ENCODE measurements at places on chromosomes 3 and 15.
A peak's percentile ranks its signal among the peaks of the same experiment; 100 is the strongest.

DNA sequence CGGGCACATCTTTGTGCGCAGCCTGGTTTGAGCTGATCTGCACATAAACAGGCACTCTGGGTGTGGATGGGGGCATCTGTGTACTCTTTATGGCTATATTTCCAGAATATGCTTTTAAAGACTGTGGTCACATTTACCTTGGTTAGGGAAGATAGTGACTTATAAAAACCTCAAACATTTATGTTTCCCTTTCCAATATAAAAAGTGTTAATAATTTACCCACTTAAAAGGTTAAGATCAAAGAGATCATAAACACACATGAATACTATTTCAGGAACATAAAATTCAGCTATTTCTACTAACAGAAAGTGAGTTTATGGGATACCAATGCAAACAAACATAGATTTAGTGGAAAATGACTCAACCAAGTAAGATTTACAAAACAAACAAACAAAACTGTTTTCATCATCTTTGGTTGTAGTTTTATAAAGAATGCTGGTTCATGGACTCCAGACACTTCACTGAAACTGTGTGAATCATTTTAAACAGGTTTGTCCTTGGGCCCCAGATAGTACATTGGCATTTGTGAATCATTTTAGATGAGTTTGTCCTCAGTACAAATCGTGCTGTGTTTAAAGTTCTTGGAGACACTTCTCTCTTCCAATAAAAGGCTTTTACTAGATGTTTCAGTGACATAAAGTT, 253.5 kb upstream of the CTDSPL start:
- no peak for DNase-seq

DNA sequence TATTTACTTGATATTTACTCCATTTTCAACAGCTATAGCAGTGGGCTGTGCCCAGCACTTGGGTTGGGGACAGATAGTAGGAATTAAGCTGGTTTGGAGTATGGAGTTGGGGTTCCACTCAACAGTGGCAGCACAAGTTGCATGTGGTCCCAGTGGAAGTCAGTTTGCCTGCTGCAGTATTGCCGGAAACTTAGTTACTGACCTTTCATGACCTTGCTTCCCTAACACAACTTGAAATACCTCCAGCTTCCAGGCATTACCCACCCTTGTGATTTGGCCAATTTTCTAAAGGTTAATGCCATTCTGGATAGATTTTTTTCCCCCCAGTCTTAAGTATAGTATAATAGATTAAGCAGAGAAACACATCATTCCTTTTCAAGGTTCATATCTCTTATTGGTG, 68.0 kb downstream of the BBX start:
- DNase-seq = no peak

DNA sequence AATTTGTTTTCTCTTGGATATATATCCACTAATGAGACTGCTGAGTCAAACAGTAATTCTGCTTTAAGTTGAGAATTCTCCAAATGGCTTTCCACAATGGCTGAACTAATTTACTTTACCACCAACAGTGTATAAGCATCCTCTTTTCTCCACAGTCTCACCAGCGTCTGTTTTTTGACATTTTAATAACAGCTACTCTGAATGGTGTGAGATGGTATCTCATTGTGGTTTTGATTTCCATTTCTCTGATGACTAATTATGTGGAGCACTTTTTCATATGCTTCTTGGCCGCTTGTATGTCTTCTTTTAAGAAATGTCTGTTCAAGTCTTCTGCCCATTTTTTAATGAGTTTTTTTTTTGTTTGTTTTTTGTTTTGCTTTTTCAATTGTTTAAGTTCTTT, 206.2 kb downstream of the CTNNB1 start:
- DNase-seq = no peak

GRCh38 chr3:129002573-129003569, 1.8 kb downstream of the EFCC1 start:
- DNase-seq = no peak

- peak; percentile 38 for DNase-seq
Observed at GRCh38 chr3:178170698-178171535, 365.3 kb upstream of the KCNMB2 start.

GRCh38 chr3:150662410-150663200, 41.1 kb downstream of the ERICH6 start:
- peak; percentile 6 for DNase-seq

DNA sequence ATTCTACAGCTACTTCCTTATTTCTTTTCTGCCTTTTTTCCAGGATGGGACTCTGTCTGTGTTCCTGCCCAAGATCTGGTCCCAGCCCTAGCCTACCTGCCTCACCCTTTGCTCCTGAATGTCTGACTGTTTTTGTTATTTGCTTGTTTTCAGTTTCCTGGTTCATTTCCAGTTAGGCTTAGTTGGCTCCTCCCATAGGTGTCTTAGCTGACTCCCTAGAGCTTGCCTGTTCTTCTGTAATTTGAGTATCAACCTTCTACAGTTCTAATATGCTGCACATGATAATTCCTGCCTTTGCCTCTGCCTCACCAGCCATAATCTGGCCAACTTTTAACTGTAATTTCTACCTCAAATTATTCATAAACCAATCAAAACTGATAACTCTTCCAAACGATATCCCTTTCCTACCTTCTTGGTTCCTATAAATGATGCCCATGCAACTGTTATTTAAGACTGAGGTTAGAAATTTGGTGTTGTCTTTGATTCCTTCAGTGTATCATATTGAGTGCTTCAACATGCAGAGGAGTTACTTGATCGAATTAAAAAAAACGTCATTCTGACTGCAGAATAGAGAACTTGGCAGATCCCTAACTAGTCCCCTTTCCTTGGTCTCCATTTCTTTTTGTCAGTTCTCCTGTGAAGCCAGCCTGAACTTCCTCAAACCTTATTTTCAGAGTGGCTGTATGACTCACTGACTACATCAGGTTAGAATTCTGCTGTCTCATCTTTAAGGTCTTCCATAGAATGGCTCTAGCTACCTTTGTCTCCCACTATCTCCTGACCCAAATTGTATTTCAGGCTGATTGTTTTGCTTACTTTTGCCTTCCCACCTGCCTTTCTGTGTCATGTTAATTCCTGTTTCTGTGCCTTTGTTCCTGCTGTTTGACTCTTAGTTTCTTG, 8.4 kb downstream of the GOLM2 start:
- DNase-seq = peak; percentile 91

GRCh38 chr3:150609988-150610387, 6.9 kb downstream of the SELENOT start:
- DNase-seq = no peak

DNA sequence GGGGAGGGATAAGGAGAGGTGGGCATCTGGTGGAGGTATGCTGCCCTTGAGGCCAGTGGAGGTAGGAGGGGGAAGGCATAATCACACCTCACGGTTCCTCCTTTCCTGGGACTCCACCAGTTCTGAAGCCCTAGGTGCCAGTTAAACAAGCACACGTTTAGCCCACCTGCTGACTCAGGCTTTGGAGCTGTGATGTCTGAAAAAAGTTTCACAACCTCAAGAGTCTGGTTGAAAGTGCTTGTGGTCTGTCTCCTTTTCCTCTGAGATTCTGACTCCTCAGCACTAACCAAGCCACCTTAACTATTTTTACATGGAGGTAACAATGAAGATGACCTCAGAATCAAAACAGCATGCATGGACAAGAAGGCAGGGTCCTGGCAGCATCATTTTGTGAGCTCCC, 23.0 kb downstream of the HPS3 start:
- no peak for DNase-seq

DNA sequence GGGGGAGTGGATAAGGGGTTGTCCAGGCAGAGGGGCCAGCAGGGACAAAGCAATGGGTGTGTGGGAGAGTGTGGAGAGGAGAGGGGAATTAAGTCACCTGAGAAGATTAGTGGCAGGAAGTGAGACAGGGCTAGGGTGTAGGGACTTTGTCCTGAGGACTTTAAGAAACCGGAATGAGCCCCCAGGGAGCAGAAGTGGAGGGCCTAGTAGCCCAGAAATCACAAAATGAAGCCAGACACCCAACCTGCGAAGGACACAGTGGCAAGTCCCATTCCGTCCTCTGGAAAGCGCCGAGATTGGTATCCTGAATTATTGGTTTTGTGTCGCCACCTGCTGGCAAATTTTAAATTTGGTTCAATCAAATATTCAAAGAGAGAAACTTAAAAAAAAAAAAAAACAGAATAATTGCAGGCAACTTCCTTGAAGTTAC, 78.0 kb upstream of the SLC25A36 start:
- peak; percentile 71 for DNase-seq

GRCh38 chr3:67297715-67298475, 299.8 kb downstream of the KBTBD8 start:
- no peak for DNase-seq

- DNase-seq = peak; percentile 44
Observed at GRCh38 chr3:129934234-129935123, 40.0 kb upstream of the TRH start.

DNA sequence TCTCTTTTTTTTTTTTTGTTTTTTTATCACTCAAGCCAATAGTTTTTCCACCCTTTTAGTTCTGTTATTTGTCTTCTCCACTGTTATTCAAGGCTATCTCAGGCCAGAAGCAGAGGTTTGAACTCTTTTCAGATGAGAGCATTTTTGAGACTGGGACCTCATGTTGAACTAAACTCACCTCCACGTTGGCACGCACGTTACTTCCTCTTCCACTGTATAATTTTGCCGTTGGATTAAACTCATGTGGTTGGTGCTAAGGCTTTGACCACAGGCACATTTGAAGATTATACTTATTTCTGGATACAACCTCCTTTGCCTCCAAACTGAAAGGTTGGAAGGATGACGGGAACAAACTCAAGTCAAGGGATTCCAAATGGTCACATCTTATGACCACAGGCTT, 501.3 kb upstream of the TPRG1 start:
- no peak for DNase-seq

DNA sequence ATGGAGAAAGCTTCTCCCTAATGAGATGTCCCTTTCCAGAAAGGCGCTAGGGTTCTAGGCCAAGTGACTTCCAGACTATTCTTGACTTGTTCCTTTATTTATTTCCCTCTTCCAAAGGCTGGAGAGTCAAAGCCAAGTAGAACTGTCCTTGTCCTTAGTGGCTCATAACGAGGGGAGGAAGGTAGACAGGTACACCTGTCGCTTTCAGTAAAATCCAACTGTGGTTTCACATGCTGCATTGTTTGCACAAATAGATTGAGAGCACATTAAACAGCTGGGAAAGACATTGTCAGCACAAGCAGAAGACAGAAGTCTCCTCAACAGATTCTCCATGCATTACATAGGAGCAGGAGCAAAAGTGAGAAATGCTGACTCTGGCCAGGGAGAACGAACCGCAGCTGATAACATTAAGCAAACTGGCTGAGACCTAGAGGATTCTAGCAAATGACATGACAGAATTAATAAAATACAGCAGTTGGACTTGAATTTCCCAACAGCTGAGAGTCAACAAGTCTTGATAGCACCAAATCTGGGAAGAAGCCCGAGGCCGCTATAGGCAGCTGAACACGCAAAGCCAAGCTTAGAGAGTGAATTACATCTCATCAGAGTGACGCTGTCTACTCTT, 227.7 kb downstream of the TLE3 start:
- no peak for DNase-seq

GRCh38 chr3:26061947-26062346, 272.1 kb downstream of the OXSM start:
- no peak for DNase-seq

DNA sequence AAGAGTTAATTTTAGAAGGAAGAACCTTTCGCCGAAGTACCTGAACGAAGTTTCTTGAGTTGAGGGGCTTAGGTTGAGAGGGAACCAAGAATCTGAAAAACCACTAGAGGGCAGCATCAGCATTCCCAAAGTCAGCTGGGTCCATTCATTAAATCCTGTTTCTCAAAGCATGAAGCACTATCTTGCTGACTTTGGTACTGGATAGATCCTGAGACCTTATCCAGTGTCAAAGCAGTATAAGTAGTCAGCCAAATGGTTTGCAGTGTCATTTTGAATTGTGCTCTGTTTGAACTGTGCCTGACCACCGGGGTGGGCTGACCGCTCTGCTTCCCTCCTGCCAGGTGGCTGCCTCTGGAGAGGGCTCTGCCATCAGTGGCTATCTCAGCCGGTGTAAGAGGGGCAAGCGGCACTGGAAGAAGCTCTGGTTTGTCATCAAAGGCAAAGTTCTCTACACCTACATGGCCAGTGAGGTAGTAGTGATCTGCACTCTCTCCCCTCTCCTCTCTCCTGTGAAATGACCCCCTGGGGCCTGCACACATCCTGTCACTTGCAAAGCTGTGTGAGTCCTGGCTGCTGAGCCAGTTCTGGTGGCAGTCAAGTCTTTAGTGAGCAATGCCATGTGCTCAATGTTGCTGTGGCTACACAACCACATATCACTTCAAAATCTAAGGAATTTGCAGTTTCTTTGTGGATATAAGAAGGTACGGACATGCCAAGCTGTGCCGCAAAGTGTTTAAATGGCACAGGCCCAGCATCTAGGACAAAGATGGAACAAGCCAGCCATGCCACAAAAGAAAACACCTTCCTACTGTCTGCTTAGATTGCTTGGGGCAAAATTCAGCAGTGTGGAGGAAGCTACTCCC, 21.4 kb upstream of the NR2C2 start:
- peak; percentile 76 for DNase-seq

DNA sequence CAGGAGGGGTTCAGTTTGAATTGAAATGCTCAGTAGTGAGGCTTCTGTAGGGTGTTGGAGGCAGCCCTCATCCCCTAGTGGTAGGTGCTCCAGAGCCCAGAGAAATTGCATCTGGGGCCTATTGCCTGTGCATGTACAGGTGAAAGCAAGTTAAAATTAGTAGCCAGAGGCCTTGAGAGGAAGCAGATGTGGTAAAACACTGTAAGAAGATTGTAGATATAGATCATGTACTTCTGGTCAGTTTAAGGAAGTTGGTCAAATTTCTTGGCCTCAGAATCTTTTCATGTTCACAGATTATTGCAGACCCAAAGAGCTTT, 34.6 kb downstream of the IGSF10 start:
- DNase-seq = no peak

- DNase-seq = peak; percentile 9
Observed at GRCh38 chr3:179324270-179324754, 1.5 kb downstream of the ZNF639 start.

DNA sequence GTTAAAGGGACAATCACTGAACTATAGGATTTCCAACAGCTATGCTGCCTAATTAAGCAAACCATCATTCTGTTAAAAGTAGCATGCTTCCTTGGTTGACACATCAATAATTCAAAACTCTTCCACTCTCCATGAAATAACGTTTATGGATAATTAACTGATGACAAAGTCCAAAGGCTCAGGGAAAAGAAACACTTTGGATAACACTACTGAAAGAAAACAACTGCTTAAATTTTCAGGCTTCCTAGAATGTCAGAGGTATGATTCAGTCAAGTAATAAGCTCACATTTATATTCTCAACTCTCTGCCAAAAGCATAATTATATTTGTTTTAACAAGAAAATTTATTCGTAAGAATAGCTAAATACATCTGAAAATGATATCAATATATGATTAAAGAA, 49.6 kb downstream of the WDR72 start:
- no peak for DNase-seq

GRCh38 chr3:12938258-12938711, 96.9 kb upstream of the RPL32 start:
- DNase-seq = no peak

GRCh38 chr3:58250093-58250707, 12.6 kb downstream of the ABHD6 start:
- DNase-seq = no peak

- DNase-seq = peak; percentile 60
Observed at GRCh38 chr3:57226176-57226575, 1.4 kb upstream of the APPL1 start.

- DNase-seq = no peak
Observed at GRCh38 chr15:22903961-22904534, 65.6 kb downstream of the NIPA2 start.

All from suppressor macrophage treated with lipopolysaccharide for 1 hour (primary cell).